ENCODE measurements at places on chromosomes 5 and 9. TPM values are rescaled to one million over a fixed set of nuclear protein-coding genes. Genes with fewer than 3 reads are reported as not detected.

- peaks cover 24% of the 10 kb centered on the region for H3K4me1 ChIP-seq
- H3K27ac ChIP-seq: no peak overlapping the region
- H3K36me3 ChIP-seq: no peaks in the 10 kb centered on the region
- H3K4me3 ChIP-seq: no peak overlapping the region
- H3K27me3 ChIP-seq: peaks cover 27% of the 10 kb centered on the region
These were observed 54.9 kb upstream of the DAB2IP start for GRCh38 chr9:121596515-121596914.

- DNase-seq: no peak
- H3K27me3 ChIP-seq: no peaks in the 10 kb centered on the region
- H3K36me3 ChIP-seq: no peaks in the 10 kb centered on the region
These were observed 227.9 kb downstream of the ESM1 start for GRCh38 chr5:54757541-54757940.

DNA sequence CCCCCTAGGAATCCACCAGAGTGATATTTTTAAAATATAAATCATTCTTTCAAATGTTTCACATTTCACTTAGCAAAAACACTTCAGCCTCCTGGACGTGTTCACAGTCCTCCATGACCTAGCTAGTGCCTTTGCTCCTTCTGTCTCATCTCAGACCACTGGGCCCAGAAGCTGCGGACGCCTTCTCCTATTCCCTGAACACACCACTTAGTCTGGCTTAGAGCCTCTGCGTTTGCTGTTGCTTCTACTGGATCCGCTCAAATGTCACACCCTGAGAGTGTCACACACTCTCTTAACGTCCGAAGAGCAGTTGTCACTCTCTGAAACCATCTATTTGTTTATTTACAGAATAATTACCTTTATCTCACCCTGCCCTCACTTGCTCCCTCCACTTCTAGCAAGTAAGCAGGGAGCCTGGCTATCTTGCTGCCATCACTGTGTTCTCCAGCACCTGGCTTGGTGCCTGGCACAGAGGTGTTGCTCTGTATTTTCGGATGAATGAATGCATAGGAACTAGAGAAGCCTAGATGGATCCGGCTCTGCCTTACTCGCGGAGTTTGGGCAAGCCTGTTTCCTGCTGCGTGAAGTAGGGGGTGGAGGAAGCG lies 1.2 kb upstream of the GRK6 start:
- no peak for DNase-seq
- peaks cover 41% of the 10 kb centered on the region for H3K4me1 ChIP-seq
- H3K36me3 ChIP-seq: peaks cover 11% of the 10 kb centered on the region
- peak overlapping the region; percentile 78 for H3K4me3 ChIP-seq
- peak overlapping the region; percentile 96 for H3K27ac ChIP-seq

DNA sequence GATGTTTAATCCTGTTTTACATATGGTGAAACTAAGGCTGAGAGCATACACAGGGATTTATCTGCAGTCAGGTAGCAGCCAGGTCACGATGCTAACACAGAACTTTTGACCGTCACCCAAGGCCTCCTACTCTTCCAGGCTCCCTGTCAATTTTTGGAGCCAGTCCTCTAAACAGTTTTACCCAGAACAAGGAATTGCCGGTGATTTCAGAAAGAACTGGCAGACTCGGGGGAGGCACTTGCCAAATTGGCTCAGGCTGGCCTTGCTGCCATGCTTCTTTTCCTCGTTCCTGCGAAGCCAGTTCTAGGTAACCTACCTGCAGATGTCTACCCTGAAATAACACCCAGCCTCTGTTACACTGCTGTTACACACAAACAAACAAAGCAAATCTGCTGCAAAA lies 21.2 kb downstream of the GRIA1 start:
- no peaks in the 10 kb centered on the region for H3K36me3 ChIP-seq
- no peaks in the 10 kb centered on the region for H3K27me3 ChIP-seq
- peaks cover 3% of the 10 kb centered on the region for H3K4me1 ChIP-seq
- H3K4me3 ChIP-seq: no peak overlapping the region
- DNase-seq: no peak
- no peak overlapping the region for H3K27ac ChIP-seq

HK3 gene
- total RNA-seq: 0.66 TPM

WNK2 gene
- 37.5 TPM for total RNA-seq

DNA sequence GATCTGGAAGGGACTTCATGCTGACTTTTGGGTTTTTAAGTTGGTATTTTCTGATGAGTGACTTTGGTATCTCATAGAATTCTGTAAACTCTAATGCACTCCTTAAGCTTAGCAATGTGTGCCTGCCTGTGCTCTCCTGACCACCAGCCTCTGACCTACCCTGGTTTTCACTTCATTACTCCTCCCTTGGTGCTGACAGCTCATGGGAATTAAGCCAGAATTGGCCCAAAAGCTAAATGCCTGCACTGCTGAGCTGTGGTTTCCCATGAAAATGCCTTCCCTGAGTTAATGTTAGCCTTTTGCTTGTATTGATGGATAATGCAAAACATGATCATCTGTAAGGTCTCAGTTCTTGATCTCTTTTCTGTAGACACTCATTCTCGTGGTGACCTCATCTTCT lies 308.0 kb downstream of the DOCK8 start:
- DNase-seq: no peak
- no peak overlapping the region for H3K4me3 ChIP-seq
- H3K27ac ChIP-seq: no peak overlapping the region
- H3K4me1 ChIP-seq: peaks cover 18% of the 10 kb centered on the region
- H3K36me3 ChIP-seq: no peaks in the 10 kb centered on the region

GRCh38 chr5:95631991-95632675 lies 12.2 kb downstream of the GPR150 start:
- no peak overlapping the region for H3K4me3 ChIP-seq
- H3K4me1 ChIP-seq: no peaks in the 10 kb centered on the region
- H3K27ac ChIP-seq: no peak overlapping the region
- no peaks in the 10 kb centered on the region for H3K36me3 ChIP-seq
- H3K27me3 ChIP-seq: no peaks in the 10 kb centered on the region

GCNT4 gene
- 1.5 TPM for total RNA-seq

GRCh38 chr5:159844267-159845121 lies 71.8 kb upstream of the ADRA1B start:
- no peak for DNase-seq
- H3K27me3 ChIP-seq: no peaks in the 10 kb centered on the region
- no peak overlapping the region for H3K27ac ChIP-seq
- H3K36me3 ChIP-seq: no peaks in the 10 kb centered on the region
- no peaks in the 10 kb centered on the region for H3K4me1 ChIP-seq

NPDC1 gene
- total RNA-seq: 26.7 TPM

FBXW2 gene
- total RNA-seq: 47.6 TPM

ZNF483 gene
- 92.8 TPM for total RNA-seq

NUDT12 gene
- 39.3 TPM for total RNA-seq

KCNT1 gene
- total RNA-seq: 14.7 TPM

- H3K4me3 ChIP-seq: no peak overlapping the region
- H3K36me3 ChIP-seq: no peaks in the 10 kb centered on the region
These were observed 500.1 kb downstream of the ENC1 start for GRCh38 chr5:74140409-74140808.

- no peak overlapping the region for H3K4me3 ChIP-seq
- H3K4me1 ChIP-seq: no peaks in the 10 kb centered on the region
- no peaks in the 10 kb centered on the region for H3K27me3 ChIP-seq
- H3K27ac ChIP-seq: no peak overlapping the region
These were observed 297.2 kb upstream of the TARS1 start for GRCh38 chr5:33143405-33144123.

GRCh38 chr9:73906671-73907070 lies 590.5 kb upstream of the RORB start:
- H3K4me3 ChIP-seq: no peak overlapping the region
- no peak for DNase-seq
- H3K36me3 ChIP-seq: no peaks in the 10 kb centered on the region
- no peak overlapping the region for H3K27ac ChIP-seq
- H3K27me3 ChIP-seq: no peaks in the 10 kb centered on the region

DNA sequence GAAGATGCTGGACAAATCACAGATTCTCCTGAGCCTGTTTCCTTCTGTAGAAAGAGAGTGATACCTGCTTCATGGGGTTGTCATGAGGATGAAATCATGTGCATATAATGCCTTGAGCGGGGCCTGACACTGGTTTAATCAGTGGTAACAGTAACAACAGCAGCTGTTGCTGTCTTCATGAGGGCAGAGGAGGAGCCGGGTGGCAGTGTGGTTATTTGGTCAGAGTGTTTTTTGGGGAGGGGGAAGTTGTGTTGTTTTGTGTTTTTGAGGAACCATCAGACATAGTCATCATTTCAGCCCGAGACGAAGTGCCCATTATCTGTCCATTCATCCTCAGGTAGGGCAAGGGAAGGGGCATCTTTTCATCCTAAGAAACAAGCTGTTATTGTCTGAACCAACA lies 44.0 kb downstream of the NEURL1B start:
- no peaks in the 10 kb centered on the region for H3K4me1 ChIP-seq
- H3K27ac ChIP-seq: no peak overlapping the region
- H3K36me3 ChIP-seq: peaks cover 34% of the 10 kb centered on the region
- no peak overlapping the region for H3K4me3 ChIP-seq
- H3K27me3 ChIP-seq: no peaks in the 10 kb centered on the region
- no peak for DNase-seq

DNA sequence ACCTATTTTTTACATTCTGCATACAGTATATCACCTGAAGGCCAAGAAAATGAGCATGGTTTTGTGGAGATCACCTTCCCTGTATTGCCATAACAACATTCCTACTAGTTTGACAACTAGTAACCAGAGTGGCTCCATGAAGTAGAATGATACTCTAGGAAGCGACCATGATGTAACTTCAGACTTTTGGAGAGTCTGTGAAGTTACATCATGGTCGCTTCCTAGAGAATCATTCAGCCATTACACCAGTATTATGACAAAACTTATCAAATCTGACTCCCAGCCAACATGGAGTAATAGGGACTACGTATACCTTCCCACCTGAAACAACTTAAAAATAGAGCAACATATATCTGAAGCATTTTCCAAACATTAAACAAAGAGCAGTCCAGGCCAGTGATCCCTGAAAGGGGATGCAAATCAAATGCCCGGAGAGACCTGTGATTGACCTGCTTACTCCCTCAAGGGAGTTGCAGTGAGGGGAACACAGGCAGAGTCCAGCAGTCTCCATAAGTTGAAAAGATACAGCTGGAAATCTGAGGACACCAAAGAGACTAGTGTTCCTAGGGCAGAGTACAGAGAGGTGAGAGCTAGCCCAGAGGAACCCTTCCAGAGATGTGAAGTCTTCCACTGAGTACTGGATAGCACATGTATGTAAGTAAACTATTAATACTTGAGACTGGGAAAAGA lies 7.8 kb downstream of the ECM2 start:
- no peaks in the 10 kb centered on the region for H3K36me3 ChIP-seq
- no peak overlapping the region for H3K27ac ChIP-seq
- H3K4me1 ChIP-seq: no peaks in the 10 kb centered on the region
- DNase-seq: no peak
- no peaks in the 10 kb centered on the region for H3K27me3 ChIP-seq
- H3K4me3 ChIP-seq: no peak overlapping the region

DNA sequence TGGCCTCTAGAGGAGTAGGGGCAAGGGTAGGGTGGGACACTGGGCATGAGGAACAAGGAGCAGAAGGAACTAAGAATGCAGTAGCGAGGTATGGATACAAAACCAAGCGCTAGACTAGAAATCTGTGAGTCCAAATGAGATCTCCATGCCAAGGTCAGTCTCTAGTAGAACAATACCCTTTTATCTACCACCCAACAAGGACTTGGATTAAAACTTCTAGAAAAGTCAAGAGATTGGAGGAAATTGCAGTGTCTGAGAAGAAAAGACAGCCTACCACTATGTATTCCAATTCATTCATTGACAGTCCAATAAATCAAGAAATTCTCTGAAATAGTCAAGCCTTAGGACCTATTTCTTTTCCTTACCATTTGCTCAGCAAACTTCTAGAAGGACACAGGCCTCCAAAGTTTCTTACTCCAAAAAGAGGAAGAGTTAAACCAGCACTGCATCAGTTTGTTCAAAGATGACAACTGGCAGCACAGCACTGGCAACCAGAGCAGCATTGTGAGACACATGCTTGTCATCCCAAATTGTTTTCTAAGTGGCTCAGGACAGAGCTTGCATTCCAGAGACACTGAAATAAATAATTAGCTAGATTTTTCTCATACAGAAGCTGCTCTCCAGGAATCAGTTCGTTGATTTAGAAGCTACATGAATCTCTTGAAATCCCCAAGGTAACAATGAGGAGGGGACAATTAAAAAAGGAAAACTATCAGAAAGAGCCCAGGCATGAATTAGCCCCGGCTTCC lies 22.6 kb downstream of the ABCA1 start:
- H3K4me3 ChIP-seq: no peak overlapping the region
- no peak overlapping the region for H3K27ac ChIP-seq
- DNase-seq: no peak
- H3K36me3 ChIP-seq: no peaks in the 10 kb centered on the region
- H3K4me1 ChIP-seq: peaks cover 7% of the 10 kb centered on the region
- no peaks in the 10 kb centered on the region for H3K27me3 ChIP-seq

- no peak for DNase-seq
- no peak overlapping the region for H3K27ac ChIP-seq
- H3K36me3 ChIP-seq: no peaks in the 10 kb centered on the region
- no peaks in the 10 kb centered on the region for H3K27me3 ChIP-seq
- peaks cover 13% of the 10 kb centered on the region for H3K4me1 ChIP-seq
- H3K4me3 ChIP-seq: no peak overlapping the region
These were observed 1.1 kb downstream of the SLC28A3 start for GRCh38 chr9:84339503-84339902.

DNA sequence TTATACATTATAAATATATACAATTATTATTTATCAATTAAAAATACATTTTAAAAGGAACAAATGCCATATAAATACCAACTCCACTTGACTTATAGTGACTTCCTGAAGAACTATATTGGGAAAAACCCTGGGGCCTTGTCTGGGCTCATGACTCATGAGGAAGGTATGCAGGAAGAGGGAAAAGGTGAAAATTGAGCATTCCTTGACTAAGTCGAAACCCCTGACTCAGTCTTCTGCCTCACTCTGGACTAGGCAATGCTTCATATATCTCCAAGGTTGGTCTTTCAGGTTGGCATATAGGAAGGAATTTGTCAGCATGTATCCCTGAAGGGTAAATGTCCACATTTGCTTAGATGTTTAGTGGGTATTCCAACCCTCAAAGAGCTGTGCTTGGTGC lies 78.5 kb downstream of the SH3TC2 start:
- no peak overlapping the region for H3K4me3 ChIP-seq
- H3K27me3 ChIP-seq: no peaks in the 10 kb centered on the region
- H3K4me1 ChIP-seq: no peaks in the 10 kb centered on the region
- no peak overlapping the region for H3K27ac ChIP-seq
- no peaks in the 10 kb centered on the region for H3K36me3 ChIP-seq

GRCh38 chr5:52702877-52703276 lies 84.8 kb upstream of the ITGA1 start:
- no peaks in the 10 kb centered on the region for H3K27me3 ChIP-seq
- H3K36me3 ChIP-seq: no peaks in the 10 kb centered on the region
- no peak for DNase-seq

GRCh38 chr9:113345190-113345589 lies 4.2 kb upstream of the BSPRY start:
- peaks cover 20% of the 10 kb centered on the region for H3K27me3 ChIP-seq
- DNase-seq: no peak
- peak overlapping the region; percentile 86 for H3K27ac ChIP-seq
